ENCODE measurements at places on chromosomes 4 and X. TPM values are rescaled to one million over a fixed set of nuclear protein-coding genes. Genes with fewer than 3 reads are reported as not detected.

DNA sequence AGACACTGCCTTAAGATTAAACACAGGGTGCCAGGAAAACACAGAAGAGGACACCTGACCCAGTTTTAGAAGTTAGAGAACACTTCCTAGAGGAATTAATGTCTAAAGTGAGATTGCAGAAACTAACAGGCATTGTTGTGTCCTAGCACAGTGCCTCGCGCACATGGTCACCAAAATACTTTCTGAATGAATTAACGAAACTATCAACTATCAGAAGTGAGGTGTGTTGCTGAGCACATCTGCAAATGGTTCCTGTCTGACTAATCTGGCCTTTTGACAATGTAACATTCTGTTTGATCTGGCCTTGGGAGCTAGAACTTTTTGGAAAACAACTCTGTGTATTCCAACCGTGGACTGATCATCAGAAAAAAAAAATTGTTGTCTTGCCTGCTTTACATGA lies 556.8 kb upstream of the LCORL start:
- no peak for DNase-seq

- DNase-seq: no peak
Measured at GRCh38 chr4:158912390-158912789, 143.6 kb downstream of the FNIP2 start.

DNA sequence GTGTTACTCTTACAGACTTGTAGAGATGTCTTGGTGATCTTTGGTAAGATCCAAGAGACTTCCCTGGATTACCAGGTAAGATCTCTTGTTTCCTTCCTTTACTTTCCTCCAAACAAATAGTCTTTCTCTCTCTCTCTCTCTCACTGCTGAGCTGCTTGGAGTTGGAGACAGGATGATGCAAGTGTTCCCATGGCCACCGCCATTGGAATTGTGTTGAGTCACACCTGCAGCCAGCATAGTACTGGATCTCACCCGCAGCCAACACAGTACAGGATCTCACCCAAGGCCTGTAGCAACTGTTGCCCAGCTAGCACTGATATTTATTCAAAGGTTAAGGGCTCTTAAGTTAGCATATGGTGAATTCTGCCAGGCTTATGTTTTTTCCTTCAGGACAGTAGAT lies 1080.9 kb downstream of the FAT4 start:
- DNase-seq: no peak

DNA sequence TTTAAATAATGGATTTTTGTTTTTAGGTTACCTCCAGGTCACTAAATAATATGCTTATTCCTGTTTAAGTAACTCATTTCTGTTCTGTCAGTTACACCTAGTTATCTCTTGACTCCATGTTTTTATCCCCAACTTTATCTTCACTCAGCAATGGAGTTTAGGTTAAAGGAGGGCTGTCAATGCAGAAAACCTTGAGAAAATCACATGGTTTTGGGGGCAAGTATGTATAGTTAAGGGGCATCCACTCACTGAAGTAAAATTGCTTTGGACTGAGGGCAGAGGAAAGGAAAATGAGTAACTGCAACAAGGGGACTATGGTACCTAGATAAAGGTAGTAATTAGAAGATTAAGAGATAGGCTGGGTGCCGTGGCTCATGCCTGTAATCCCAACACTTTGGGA lies 87.1 kb downstream of the UBE2K start:
- DNase-seq: no peak

The CD99 gene
- total RNA-seq: 86.4 TPM
